ENCODE measurements at places on chromosomes 2 and 18. TPM values are rescaled to one million over a fixed set of nuclear protein-coding genes. Genes with fewer than 3 reads are reported as not detected.
A peak's percentile ranks its signal among the peaks of the same experiment; 100 is the strongest.

DNA sequence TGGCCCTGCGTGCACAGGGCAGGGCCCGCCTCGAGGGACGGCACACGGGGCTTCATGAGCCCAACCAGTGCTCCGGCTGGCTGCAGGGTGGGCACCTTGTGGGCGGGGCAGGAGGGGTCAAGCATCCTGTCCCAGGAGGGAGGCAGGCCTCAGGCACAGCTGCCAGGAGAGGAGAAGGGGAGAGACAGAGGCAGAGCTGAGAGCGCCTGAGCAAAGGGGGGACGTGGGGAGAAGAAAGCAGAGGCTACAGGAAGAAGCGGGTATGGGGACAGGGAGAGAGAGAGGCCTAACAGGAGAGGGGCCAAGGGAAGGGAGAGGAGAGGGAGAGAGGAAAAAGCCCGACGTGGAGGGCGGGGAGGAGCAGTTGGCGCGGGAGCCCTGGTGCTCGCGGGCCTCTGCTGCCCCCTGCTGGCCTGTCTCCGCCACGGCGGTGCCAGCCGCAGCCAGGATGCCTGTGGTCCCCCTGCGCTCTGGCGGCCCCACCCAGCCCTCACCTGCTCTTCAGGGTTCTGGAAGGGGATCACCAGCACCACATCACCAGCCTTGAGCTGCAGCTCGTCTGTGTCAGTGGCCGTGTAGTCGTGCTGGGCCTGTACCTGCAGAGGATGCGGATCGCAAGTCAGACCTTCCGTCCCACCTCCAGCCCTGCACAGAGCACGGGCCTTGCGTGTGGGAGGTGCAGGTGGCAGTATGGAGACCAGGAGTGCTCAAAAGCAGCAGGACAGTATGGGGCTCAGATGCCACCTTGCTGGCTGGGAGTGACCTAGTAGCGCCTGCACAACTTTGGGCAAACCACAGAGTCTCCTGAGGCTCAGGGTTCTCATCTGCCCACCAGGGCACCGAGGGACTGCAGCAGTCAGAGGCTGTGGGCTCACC is 56.8 kb downstream of the BIN1 start:
- DNase-seq, result peak; percentile 53

GRCh38 chr2:190742431-190742830 is 93.5 kb downstream of the NAB1 start:
- DNase-seq, result no peak

DNA sequence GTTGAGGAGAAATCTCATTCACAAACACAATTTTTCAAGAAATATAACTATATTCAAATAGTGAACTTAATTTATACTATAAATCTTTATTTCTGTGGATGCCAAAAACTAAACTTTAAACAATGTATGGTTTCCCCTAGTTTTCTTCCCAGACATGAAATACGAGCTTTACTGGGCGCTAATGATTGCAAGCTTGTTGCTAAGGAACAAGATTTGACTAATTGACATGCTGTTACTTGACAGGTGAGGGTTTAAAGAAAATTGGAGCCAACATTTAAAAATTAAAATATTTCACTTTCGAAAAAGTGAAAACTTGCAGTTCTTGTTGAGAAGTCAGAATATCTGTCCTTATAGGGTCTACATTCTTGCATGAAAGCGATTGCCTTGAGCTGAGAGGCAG is 381.0 kb downstream of the MEIS1 start:
- no peak for DNase-seq

GRCh38 chr2:19944205-19944845 is 42.5 kb upstream of the TTC32 start:
- DNase-seq, result no peak

DNA sequence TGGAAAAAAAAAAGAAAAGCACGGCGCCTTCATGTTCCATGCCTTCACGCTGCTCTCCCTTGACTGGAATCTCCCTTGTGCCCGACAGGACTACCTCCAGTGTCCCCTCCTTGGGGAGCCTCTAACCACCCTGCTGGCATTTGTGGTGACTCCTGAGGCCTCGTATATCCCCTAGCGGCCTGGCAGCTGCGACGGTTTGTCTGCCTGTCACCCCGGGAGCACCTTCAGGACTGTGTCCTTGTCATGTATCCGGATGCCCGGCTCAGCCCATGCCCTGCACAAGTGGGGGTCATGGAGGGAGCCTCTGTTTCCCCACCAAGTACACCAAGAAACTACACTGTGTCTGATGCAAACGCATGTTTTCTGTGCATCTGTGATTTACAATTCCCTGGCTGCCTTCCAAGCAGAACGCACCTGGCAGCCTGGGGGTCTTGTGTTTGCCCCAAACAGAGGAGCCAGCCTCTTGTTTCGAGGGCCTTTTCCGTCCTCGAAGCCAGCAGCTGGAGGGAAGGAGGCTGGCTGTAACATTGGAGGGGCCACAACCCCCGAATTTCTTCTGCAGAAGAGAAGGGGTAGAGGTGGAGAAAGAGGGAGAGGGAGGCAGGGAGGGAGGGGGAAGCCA is 18.9 kb downstream of the TWIST2 start:
- no peak for DNase-seq

GRCh38 chr2:33984131-33984530 is 385.0 kb upstream of the FAM98A start:
- DNase-seq, result no peak

GRCh38 chr2:100624536-100624935 is 61.7 kb downstream of the PDCL3 start:
- DNase-seq, result no peak

GRCh38 chr2:147623328-147623727 is 221.5 kb upstream of the ACVR2A start:
- peak; percentile 89 for DNase-seq

DNA sequence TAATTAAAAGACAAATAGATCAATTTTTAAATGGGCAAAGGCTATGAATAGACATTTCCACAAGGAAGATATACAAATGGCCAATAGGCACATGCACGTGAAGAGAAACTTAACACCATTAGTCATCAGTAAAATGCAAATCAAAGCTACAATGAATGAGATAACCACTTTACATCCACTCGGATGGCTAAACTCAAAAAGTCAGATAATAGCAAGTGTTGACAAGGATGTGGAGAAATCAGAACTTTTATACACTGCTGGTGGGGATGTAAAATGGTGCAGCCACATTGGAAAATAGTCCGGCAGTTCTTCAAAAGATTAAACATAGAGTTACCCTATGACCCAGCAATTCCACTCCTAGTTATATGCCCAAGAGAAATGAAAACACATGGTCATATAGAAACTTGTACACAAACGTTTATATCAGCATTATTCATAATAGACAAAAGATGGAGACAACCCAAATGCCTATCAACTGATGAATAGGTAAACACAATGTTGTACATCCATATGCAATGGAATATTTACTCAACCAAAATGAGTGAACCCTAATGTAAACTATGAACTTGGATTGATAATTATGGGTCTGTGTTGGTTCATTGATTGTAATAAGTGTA is 51.1 kb downstream of the SMAD7 start:
- DNase-seq, result no peak

DNA sequence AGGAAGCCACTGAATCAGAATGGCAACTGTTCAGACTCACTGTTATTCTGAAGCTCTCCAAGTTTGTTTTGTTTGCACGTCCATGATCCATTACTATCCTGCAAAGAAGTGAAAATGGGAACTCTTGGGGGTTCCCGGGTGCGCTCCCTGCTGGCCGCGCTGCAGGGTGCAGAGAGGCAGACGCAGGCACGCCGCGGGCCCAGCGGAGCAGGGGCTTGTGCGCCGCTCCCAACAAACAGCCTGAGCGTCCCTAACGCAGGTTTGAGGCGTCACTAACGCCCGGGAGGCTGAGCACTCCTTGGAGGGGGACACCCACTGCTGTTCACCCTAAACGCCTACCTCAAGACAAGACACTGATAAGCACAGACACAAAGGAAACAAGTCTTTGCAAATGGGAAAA is 14.3 kb upstream of the PIEZO2 start:
- DNase-seq, result no peak

DNA sequence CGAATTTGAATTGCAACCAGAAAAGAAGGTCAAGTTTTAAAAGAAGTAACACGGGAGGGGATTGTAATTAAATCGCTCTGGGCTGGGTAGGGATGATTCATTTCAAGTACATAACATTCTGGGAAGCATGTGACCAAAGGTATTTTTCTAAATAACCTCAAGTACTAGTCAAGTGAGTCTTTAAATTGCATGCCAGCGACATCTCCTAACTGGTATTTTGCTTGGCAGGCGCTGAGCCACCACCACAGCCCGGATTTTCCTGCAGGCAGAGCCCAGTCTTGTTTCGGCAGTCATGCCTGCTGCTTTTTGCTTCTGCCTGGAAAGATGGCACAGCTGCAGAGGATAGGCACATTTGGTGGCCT is 33.7 kb upstream of the NPAS2 start:
- DNase-seq, result peak; percentile 95

- no peak for DNase-seq
Measured at GRCh38 chr2:160989778-160990177, 170.4 kb upstream of the TANK start.

GRCh38 chr2:100673115-100673514 is 110.3 kb downstream of the PDCL3 start:
- DNase-seq, result no peak

GRCh38 chr2:170253721-170254230 is 75.8 kb downstream of the MYO3B start:
- DNase-seq, result no peak

- no peak for DNase-seq
Measured at GRCh38 chr2:99184811-99185210, 3.8 kb downstream of the MRPL30 start.

GRCh38 chr2:55891671-55892094 is 31.9 kb downstream of the EFEMP1 start:
- DNase-seq, result no peak

GRCh38 chr18:25239581-25240419 is 112.2 kb downstream of the ZNF521 start:
- DNase-seq, result no peak

CD207 gene
- total RNA-seq, result not detected

SAG gene
- total RNA-seq, result not detected

TNFRSF11A gene
- total RNA-seq, result 9.8 TPM

DSEL gene
- 4.6 TPM for total RNA-seq

GALR1 gene
- total RNA-seq, result not detected

LYPD6B gene
- total RNA-seq, result 5.4 TPM

FOXI3 gene
- not detected for total RNA-seq

NOSTRIN gene
- not detected for total RNA-seq

ZNF532 gene
- 30.8 TPM for total RNA-seq

ZNF892 gene
- 0.32 TPM for total RNA-seq

CAPN13 gene
- total RNA-seq, result not detected

ARL4C gene
- total RNA-seq, result 111 TPM

HOXD13 gene
- total RNA-seq, result 3.2 TPM

COL4A3 gene
- total RNA-seq, result not detected
